NCI-H187 (cell line): ENCODE measurements at places on chromosomes 4 and X.

DNA sequence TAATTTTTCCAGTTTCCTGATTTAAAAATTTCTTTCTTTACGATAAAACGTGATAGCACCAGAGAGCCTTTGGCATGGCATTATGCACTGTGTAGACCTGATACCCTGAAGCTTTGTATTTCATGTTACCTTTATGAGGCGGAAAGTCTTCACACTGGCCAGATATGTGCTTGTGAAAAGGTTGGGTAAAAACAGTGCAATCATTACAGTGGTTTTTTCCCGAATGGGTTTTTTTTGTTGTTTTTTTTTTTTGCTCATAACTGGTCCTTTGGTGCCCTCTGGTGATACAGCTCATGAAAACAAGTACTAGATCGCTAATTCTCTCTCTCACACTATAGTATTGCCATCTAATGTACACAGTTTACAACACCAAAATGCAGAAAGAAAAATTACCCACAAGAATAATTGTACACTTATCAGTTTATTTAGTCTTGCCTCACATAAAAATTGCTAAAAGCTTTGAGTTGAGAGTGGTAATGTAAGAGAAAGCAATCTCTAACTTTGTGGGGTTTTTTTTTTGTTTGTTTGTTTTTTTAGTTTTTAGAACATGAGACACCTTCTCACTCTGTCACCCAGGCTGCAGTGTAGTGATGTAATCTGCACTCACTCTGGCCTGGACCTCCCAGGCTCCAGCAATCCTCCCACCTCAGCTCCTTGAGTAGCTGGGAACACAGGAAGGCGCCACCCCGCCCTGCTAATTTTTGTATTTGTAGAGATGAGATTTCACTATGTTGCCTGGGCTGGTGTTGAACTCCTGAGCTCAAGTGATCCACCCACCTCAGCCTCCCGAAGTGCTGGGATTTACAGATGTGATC, 21.3 kb downstream of the SPCS3 start:
- no peak for DNase-seq

DNA sequence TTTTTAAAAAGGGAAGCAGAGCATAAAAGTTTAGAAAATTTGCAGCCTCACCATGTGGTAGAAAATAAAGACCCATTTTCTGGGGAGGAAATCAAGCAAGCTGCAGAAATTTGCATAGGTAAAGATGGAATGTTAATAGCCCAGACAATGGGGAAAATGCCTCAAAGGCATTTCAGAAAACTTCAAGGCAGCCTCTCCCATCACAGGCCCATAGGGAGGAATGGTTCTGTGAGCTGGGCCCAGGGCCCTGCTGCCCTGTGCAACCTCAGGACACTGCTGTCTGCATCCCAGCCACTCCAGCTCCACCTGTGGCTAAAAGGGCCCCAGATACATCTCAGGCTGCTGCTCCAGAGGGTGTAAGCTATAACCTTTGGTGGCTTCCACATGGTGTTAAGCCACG, 137.9 kb downstream of the INPP4B start:
- DNase-seq = no peak

DNA sequence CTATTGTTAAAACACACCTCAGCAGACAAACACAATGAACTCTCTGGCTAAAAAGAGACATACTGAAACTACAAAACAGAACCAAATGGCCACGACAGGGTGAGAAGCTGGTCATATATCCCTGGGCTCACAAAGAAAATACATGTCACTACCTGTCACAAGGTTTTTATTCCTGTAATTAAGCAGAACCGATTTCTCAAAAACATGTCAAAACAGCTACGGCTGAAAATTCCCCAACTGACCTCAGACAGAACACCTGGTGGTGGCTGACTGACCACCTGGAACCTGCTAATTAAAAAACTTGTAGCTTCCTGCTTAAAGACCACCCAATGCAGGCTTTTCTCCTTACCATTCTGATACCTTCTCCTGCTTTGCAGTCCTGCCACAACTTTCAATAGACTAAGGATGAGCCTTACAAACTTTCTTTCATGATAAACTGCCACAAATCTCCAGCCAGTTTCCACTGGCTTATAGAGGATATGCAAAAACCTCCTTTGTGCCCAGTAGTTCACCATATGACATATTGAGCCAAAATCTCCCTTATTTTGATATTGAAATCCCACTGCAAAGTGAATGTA, 571.9 kb downstream of the SPOCK3 start:
- no peak for DNase-seq

GRCh38 chr4:5391492-5391891, 316.9 kb downstream of the EVC2 start:
- DNase-seq = no peak

GRCh38 chr4:17523662-17524061, 8.7 kb downstream of the CLRN2 start:
- no peak for DNase-seq

DNA sequence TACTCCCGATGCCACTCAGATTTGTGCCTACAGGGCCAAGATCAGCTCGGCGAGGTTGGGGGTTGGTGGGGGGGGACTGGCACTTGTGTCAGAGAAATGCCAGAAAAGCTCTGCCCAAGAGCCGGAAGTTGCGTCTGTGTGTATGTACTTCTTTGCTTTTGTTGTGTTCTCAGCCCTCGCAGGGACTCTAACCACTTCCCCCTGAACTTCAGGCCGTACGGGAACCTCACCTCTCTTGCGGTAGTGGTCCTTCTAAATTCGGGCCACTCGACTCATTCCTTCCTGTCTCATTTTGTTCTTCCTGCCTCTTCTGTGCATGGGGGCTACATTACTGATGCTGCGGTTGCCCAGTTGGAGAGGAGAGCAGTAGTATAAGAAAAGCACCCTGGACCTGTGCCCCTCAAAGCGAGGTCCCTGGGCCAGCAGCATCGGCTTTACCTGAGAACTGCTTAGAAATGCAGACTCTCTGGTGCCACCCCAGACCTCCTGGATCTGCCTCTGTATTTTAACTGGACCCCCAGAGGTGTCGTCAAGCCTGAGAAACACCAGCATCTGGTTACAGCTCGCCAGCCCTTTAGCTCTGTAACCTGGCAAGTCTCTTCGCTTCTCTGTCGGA, 146.3 kb upstream of the RPS6KA3 start:
- DNase-seq = no peak

DNA sequence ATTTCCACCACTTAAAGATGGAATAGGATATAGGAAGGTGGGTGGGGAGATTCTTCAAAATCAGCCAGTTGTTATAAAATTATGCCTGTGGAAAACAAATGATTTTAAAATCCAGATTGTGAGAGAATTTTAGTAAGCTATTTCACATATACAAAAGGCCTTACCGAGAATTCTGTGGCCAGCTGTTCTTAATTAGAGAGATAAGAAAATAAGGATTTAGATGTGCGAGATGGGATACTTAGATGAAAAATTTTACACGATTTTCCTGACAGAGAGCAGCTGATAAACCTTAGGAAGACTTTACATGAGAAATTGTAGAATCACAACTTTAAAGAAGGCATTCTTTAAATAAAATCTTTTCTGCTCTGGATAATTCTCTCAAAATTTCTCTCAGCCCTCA, 94.5 kb upstream of the IQCM start:
- no peak for DNase-seq

DNA sequence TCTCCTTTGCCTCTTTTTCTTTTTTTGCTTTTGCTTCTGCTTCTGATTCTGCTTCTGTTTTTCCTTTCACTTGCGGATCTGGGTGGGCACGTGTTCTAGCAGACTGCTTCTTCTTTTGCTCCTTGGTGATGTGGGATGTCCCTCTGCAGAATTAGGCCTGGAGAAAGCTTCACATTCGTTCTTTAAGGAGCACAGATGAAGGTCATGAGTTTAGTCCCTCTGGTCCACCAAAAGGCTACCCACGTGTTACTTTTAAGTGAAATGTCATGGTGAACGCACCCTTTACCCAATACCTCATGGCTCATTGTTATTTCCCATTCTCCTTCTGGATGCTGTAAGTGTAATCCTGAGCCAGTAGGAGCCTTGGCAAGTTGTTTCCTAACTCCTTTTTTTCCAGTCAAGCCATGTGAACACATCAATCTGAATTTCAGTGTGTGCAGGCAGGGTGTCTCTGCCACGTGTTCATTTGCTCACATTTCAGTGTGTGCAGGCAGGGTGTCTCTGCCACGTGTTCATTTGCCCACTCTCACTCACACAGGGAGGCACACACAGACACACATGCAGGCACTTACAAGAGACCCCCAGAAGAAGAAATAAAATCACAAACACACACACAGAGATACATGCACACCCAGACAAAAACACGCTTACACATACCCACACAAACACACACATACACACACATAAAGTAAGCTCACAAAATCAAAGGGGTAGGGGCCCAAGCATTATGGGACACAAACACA, 36.9 kb downstream of the NBDY start:
- DNase-seq = no peak

- no peak for DNase-seq
These were observed 30.0 kb downstream of the PAPSS1 start for GRCh38 chr4:107689912-107690587.

DNA sequence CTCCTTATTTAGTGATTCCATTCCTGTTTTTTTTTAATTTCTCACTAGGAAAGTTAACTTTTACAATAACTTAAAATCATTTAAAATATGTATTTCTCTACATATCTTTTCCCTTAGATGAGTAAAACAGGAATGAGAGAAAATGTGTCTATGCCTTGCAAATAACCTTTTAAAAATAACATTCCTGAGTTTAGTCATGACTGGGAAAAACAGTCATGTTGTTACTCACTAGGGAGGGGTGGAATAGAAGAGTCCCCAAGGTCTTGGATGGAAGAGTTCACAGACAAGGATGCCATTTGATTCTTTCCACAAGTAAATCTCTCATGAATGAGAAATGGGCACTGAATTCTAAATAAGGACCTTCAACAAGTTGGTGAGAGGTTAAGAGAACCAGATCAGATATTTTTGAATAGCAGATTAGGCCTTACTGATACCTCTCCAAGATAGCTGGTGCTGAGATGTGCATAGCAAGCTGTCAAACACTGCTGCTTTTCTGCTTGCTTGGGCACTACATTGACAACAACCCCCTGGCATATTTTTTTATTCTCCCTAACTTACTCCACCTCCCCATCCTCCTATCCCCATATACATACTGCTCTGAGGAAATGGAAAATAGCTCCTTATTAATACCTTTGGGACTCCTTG, 25.1 kb downstream of the UGDH start:
- DNase-seq = no peak

DNA sequence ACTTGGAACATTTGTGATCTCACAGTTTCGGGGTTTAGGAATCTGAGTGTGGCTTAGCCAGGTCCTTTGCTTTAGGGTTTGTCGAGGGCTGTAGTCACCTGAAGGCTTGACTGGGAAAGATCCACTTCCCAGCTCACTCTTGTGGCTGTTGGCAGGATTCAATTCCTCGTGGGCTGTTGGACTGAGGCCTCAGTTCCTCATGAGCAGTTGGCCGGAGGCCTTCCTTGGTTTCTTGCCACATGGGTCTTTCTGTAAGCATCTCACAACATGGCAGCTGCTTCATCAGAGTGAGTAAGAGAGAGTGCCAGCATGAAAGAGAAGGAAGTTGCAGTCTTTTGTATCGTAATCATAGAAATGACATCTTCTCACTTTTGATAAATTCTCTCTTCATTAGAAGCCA, 11.1 kb downstream of the TXLNG start:
- no peak for DNase-seq

- no peak for DNase-seq
These were observed 40.1 kb downstream of the APLN start for GRCh38 chrX:129614481-129615255.

- DNase-seq = no peak
These were observed at the start of gene CFI for GRCh38 chr4:109801895-109802319. Gene CFI, minus strand, starts transcription at chr4:109801999. Its CDS starts 28 bp downstream, at chr4:109801971.

DNA sequence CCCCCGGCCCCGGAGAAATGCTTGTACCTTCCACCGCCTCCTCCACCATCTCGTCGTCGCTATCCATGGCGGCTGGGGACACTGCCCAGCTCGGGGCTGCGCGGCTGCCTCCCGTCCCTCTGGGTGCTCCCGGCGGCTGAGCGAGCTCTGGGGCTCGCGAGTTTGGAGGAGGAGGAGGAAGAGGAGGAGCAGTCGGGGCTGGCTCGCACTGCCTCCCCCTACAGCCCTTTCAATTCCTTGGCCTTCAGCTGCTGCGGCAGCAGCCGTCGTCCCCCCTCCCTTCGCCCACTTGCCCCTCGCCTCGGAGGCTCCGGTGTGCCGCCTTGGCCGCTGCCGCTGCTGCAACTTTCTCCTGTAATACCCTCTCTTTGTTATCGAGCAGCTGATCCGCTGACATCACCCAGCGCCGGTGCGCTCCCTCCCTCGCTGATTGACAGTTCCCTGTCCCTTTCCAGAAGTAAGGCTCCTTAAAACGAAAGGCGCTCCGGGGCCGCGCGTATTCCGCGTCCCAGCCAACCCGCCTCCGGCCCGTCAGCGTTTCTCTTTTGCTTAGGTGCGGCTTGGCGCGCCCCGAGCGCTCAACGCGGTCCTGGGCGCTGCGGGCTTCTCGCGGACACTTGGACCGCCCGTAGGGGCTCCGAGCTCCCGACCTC, at the start of gene SETD7:
Gene SETD7, minus strand, starts transcription at position 149 of the 653 bp plus-strand sequence. Its CDS starts 82 bp downstream, at position 67.
- DNase-seq = peak; percentile 31

- DNase-seq = no peak
These were observed 305.4 kb downstream of the PCDH18 start for GRCh38 chr4:137226900-137227299.

DNA sequence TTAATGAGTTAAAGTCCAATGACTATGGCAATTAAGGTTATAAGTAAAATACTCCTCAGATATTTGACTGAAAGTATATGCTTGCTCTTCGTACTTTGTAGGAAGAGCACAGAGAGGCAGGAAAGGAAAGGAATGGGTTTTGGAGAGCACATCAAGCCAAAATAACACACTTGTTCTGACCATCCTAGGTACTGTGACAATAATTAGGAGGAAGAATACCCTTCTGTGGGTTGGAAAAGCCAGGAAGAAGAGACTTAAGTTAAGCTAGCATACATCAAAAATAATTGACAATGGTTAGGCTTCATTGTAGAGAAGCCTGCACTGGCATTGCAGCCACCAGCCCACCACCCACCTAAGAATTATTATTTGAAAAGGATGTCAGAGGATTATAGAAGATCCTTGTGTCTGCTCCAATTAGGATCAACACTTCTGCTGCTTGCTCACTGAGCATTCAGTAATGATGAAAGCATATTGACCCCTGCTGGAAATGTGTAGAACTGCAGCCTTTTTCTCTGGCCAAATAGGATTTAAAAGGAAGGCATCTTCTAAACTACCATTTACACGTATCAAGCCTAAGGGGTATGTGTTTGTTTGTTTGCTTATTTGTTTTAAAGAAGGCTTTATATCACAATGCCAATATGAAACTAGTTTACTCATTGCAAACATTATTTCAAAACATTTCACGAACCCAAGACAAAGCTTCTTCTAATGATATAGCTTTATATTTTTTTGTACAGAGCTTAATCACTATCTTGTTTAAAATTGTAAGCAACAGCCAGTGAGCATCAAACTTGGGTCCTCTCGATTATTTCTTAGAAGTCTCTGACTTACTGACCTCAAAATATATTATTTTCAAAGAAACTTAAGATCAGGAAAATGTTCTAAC, 286.2 kb upstream of the TET2 start:
- peak; percentile 14 for DNase-seq

GRCh38 chrX:111444881-111445280, 32.9 kb upstream of the DCX start:
- no peak for DNase-seq
